ENCODE measurements at places on chromosomes 12 and 14.

GRCh38 chr14:88340357-88340756, 17.3 kb upstream of the KCNK10 start:
- no peak for DNase-seq

DNA sequence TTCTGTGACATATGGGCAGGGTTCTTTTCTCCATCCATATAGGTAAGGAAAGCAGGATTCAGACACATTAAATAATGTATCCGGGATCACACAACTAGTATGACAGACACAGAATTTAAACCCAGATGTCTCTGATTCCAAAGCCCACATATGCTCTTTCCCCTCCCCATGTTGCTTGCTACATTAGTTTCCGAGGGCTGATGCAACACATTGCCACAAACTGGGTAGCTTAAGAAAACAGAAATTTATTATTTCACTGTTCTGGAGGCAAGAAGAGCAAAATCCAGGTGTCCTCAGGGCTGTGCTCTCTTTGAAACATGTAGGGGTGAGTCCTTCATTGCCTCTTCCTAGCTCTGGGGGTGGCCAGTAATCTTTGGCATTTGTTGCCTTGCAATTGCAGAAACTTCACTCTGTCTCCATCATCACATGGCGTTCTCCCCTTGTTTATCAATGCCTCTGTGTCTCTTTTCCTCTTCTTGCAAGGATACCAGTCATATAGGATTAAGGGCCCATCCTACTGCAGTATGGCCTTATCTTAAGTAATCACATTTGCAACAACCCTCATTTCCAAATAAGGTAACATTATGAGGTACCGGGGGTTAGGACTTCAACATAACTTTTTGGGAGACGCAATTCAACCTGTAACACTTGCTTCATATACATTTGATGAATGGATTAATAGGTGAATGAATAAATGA, 83.0 kb upstream of the CCND2 start:
- no peak for DNase-seq

- no peak for DNase-seq
Observed at GRCh38 chr12:100279159-100279558, 12.2 kb downstream of the SCYL2 start.

DNA sequence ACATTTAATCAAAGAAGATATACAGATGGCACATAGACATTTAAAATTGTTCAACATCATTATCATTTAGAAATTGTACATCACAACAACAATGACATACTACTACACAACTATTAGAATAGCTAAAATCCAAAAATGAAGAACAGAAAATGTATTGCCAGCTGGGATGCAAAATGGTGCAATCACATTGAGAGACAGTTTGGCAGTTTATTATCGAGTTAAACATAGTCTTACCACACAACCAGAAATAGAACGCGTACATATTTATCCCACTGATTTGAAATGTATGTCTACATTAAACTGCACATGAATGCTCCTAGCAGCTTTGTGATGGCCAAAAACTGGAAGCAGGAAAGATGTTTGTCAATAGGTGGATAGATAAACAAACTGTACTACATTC, 791.5 kb upstream of the MGAT4C start:
- DNase-seq, result no peak

- DNase-seq, result peak; percentile 64
Observed at GRCh38 chr12:45725631-45726602, 3.6 kb upstream of the ARID2 start.

DNA sequence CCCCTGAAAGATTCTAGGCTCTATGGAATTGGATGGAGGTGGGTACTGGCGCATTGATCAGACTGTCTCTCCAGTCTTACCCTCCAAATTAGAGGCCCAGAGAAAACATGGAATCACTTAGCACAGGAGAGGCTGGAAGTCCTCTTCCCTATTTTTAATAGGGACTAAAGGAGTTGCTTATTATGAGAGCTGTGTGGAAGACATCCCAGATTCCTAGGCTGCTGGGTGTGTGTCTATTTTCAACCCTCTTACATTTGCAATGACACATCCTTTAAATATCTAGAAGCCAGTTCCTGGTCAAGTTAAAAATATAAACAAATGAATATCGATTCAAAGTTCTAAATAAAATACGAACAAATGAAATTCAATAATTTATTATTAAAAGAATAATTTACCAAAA, 58.3 kb upstream of the ARID2 start:
- DNase-seq, result no peak

DNA sequence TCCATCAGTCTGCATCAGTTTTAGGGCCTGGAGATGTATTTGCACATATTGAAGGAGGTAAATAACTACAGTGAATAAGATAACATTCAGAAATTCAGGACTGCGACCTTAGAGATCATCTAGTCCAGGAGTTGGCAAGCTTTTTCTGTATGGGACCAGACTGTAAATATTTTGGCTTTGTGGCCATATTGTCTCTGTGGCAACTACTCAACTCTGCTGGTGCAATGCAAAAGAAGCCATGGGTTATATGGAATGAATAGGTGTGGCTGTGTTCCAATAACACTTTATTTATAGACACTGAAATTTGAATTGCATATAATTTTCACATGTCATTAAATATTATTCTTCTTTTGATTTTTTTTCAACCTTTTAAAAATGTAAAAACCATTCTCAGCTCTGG, 156.6 kb downstream of the METTL25 start:
- no peak for DNase-seq

DNA sequence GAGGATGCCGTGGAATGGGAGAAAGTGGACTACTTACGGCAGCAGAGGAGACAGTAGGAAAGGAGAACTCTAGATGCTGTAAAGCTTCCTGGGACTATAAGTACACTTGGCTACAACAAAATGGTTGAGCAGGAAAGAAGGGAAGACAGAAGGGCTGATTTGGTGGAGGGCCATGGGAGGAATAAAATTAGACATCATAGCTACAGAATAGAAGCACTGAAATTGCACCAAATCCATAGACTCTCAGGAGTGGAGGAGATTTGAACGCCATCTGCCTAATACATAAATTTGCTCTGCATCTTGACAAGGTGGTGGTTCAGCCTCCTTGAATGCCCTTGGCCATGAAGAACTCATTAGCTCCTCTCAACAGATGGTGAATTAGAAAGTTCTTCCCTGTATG, 16.3 kb upstream of the DCP1B start:
- no peak for DNase-seq

GRCh38 chr12:124695861-124696260, 128.4 kb upstream of the NCOR2 start:
- DNase-seq, result no peak

- no peak for DNase-seq
Observed at GRCh38 chr12:68739891-68740290, 6.1 kb upstream of the SLC35E3 start.

DNA sequence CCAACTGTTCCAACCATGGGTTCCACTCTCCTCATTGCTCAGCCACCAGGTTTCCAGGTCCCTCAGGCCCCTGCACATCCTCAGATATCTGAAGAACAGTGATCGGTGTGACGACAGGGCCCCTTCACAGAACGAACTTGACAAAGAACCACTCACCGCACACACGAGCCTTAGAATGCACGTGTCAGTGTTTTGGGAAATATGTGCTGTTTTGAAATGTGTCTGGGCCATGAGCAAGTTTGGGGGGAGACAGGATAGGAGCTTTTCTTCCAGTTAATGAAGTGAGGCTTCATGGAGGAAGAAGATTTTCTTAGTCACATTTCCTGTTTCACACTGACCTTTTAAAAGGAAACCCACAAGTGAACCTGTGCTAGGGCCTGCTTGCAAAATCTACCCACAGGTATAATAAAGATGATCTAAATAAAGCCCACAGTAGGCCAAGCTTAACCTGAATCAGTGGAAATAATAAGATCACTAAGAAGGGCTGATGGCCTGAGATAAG, 58.6 kb downstream of the ZFP36L1 start:
- DNase-seq, result no peak

GRCh38 chr14:104885031-104885972, 20.2 kb downstream of the CEP170B start:
- no peak for DNase-seq

- DNase-seq, result no peak
Observed at GRCh38 chr14:77979666-77980351, 179.9 kb downstream of the ADCK1 start.

DNA sequence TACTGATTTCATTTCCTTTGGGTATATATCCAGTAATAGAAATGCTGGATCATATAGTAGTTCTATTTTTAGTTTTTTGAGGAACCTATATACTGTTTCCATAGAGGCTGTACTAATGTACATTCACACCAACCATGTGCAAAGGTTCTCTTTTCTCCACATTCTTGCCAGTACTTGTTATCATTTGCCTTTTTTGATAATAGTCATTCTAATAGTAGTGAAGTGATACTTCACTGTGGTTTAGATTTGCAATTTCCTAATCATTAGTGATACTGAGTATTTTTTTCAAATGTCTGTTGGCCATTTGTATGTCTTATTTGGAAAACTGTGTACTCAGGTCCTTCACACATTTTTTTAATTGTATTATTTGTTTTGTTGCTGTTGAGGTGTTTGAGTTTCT, 148.2 kb upstream of the NAV3 start:
- no peak for DNase-seq

GRCh38 chr12:91493308-91493707, 310.7 kb upstream of the DCN start:
- DNase-seq, result no peak

GRCh38 chr12:24307153-24307552, 357.7 kb upstream of the SOX5 start:
- DNase-seq, result no peak

DNA sequence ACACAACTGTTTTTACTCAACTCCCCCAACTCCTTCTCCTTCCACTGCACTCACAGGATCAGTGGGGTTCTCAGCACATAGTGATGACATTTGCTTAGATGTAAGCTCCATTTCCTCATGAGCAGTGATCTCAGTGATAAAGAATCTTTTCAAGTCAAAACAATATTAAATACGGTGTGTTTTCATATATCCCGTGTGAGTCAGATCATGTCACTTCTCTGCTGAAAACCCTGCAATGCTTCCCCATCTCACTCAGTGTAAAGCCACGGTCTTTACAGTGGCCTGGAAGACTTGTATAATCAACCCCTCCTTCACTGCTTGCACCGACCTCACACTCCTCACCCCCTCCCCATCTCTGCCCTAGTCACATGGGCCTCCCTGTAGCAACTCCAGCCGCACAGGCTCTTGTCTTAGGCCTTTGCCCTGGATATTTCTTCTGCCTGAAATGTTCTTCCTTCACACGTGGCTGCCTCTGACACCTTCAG, 149.7 kb upstream of the ARHGAP5 start:
- peak; percentile 91 for DNase-seq

GRCh38 chr12:116590561-116590960, 31.4 kb downstream of the MAP1LC3B2 start:
- DNase-seq, result peak; percentile 7

DNA sequence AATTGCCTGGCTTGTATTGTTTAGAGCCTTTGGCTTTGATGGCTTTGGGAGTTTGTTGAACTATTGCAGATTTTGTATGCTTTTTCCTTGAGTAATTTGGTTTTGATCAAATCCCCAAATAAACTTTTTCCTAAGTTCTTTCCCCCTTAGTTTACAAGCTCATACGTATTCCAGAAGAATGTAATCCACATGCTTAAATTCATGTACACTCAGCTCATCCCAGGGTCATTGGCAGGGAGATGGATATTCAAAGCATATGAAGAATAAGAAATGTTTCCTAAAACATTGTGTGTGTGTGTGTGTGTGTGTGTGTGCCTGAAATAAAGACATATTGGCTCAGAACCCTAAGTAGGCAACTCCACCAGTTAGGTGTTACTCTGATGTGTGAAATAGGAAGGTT, 89.4 kb downstream of the TMEM30B start:
- no peak for DNase-seq

GRCh38 chr14:106790189-106791036, 1264.0 kb downstream of the TMEM121 start:
- DNase-seq, result peak; percentile 15

GRCh38 chr12:96041181-96041580, 5.8 kb upstream of the LTA4H start:
- no peak for DNase-seq

- DNase-seq, result peak; percentile 88
Observed at GRCh38 chr12:104456417-104456949, at the start of gene CHST11. Gene CHST11 (plus strand): TSS chr12:104456948.

DNA sequence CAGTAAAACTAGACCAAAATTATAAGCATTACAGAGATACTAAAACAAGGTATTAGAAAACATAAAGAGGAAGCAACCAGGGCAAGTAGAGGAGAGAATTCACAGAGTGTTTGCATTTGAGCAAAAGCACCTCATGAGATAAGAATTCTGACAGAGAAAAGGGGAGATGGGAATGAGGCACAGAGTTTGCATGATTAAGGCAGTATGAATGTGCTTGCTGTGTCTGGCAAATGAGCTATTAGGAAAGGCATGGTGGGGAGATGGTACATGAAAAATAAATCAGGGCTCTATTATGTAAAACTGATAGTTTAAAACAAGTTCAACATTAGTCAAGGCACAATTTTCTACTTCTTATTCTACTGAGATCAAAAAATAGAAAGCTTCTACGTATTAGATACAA, 23.1 kb downstream of the GARIN6 start:
- DNase-seq, result no peak

DNA sequence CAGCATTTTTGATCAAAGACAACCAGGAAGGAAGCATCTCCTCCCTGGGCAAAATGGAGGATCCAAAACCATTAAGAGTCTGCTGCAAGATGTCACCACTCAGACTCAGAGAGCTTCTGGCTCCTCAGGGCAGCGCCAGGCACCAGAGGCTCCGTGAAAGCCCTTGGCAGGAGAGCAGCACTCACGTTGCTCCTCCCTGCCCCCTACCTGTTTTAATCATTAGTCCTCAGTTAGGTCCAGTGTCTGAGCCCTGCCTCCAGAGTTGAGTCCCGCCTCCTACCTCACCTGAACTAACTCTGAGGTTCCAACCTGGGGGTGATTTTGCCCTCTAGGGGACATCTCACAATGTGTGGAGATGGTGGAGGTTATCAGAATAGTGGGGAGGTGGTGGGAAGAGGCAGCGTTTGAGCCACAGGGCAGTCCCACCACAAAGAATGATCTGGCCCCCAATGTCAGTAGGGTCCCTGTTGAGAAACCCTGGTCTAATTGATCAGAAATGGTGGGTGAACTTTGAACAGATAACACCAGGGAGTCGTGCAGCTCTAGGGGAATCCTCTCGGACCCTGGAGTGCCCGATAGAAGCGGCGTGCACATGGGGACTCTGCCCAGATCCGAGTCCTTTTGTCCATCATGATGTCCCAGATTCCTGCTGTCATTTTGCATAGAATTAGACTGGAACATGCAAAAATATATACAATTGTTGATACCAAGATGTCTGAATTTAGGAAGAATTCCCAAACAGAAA, 156.7 kb upstream of the DIO3 start:
- DNase-seq, result no peak

GRCh38 chr12:121114806-121115205, 17.9 kb upstream of the P2RX7 start:
- no peak for DNase-seq
